WTC11 (cell line): ENCODE measurements at places on chromosomes 6 and 20. TPM values are rescaled to one million over a fixed set of nuclear protein-coding genes. Genes with fewer than 3 reads are reported as not detected.

- DNase-seq: no peak
Observed at GRCh38 chr20:61117725-61118124, 134.3 kb upstream of the CDH4 start.

- no peak for DNase-seq
Observed at GRCh38 chr6:150698391-150698790, 98.7 kb downstream of the PLEKHG1 start.

- no peak for DNase-seq
Observed at GRCh38 chr20:5718896-5719595, 31.2 kb upstream of the SHLD1 start.

DNA sequence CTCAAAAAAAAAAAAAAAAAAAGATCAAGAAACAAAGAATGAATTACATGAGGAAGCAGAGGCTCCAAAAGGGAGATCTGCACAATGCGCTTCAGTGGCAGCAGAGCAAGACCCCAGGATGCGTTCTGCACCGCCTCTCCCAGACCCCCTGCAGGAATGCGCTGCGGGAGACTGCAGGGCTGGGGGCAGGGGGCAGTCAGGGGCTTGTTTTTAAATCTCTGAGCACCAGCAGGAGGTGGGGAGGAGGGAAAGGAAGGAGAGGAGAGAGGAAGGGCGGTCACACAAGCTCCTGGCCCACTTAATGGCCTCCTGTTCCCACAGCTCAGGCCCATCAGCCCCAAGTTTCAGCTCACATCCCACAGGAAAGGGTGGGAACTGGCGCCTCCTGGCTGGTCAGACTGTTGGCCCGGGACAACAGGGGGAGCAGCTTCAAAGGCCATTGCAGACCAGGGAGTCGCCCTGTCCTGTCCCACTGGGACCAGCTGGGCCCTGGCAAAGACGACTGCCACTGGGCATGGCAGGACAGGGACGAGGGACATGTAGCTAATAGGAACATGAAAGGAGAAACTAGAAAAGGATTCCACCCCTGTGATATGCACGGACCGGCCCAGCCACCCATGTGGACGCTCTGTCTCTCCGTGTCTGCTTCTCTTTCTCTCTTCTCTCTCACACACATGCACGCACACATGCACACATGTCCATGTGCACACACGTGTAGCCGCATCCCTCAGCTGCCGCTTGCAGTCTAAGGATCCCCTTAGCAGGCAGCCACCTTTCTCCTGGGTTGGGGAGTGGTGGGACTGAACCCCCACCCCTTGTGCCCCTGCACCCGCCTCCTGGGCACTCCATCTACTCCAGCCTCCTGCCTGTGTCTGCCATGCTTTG, 34.7 kb downstream of the TFEB start:
- DNase-seq: peak; percentile 50

DNA sequence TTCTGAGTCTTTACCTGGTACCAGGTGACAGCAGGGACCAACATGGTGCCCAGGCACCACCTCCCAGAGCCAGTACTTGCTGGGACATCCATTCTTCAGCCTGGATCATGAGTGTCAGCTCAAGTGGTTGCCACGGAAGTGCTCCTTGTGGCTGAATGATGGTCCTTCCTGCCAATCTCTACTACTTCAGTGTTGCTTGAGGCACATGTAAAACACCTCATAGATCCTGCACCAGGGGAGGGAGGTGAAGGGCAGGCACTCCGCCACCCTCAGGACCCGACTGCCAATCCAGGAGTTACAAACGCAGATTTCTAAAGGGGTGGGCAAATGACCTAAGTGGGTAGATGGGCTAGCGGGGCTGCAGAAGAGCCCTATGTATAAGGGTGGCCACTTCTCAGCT, 226.0 kb downstream of the PREX1 start:
- DNase-seq: no peak

DNA sequence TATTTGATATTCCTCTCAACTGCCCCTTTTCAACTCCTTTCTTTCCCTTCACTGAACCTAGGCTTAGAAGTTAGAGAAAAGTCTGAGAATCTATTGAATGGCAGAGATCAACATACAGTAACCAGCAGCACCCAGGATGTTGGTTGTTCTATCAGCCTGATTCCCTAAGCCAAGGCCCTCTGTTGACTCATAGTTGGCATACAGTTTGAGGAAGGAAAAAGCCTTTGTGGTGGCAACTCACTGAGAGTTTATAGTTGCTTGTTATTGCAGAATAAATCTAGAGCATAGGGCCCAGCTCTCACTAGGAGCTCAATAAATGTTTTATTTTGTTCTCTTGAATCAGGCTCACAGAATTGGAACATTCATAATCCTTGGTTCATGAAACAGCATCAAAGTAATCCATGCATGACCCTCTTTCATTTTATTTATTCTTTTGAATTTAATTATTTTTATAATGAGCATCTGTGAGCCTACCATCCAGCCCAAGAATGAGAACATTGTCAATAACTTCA, 119.1 kb upstream of the ADGRF1 start:
- DNase-seq: no peak

GRCh38 chr6:142384519-142385254, 82.9 kb downstream of the ADGRG6 start:
- no peak for DNase-seq

GRCh38 chr6:82957171-82957867, 108.3 kb downstream of the UBE3D start:
- DNase-seq: no peak

The PCNA gene
- total RNA-seq: 239 to 262 TPM (median 240 TPM) in 3 replicates
